NCI-H1092 treated with DMSO at 0.1 percent for 48 hours (cell line): ENCODE measurements at places on chromosomes 6 and 20.

DNA sequence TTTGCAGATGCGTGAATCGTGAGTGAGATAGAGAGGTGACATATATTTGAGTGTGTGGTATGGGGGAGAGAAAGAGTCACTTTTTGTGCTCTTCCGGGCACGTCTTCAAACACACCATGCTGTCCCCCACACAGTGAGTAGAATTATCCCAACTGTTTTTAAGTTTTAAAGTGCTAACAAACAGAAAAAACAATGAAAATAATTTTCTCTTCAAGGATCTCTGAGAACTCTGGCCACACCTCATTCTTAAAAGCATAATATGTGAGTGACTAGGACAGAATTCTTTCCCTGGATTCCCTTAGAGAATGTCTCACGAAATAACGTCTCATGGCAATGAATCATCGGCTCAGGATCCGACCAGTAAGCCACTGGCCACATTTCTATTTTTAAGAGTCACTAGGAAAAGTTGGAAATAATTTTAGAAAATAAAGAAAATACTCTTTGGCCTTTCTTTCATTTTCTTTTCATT is 235.7 kb upstream of the ZNF217 start:
- no peak for DNase-seq

GRCh38 chr20:33653900-33654596 is 8.1 kb upstream of the C20orf144 start:
- DNase-seq, result peak; percentile 55

DNA sequence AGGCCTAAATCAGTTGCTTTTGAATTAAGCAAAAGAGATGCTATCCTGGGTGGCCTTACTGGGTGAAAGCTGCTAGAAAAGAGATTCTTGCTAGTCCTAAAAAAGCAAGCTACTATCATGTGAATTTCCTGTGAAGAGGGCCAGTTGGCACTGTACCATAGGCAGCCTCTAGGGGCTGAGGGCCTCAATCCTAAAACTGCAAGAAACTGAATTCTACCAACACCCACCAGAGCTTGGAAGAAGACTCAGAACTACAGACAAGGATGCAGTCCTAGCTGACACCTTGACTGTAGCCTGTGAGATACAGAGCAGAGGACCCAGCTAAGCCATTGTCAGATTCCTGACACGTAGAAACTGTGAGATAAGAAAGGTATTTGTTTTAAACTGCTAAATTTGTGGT is 24.5 kb downstream of the CLIC5 start:
- no peak for DNase-seq

DNA sequence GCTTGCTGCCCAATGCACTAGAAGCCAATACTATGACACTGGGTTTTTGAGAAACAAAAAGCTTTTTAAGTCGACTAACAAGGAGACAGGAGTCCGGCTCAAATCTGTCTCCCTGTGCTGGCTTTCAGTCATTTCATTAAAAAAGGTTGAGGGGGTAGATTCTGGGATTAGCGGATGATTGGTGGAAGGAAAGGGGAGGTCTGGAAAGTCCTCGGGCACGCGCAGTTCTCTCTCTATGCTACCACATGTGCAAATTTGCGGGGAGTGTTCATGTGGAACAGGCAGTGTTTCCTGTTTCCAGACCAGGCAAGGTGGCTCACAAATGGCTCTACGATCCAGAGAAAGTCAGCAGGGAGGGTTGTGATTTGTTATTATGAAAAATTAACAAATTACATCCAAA is 89.1 kb upstream of the TOX2 start:
- no peak for DNase-seq

DNA sequence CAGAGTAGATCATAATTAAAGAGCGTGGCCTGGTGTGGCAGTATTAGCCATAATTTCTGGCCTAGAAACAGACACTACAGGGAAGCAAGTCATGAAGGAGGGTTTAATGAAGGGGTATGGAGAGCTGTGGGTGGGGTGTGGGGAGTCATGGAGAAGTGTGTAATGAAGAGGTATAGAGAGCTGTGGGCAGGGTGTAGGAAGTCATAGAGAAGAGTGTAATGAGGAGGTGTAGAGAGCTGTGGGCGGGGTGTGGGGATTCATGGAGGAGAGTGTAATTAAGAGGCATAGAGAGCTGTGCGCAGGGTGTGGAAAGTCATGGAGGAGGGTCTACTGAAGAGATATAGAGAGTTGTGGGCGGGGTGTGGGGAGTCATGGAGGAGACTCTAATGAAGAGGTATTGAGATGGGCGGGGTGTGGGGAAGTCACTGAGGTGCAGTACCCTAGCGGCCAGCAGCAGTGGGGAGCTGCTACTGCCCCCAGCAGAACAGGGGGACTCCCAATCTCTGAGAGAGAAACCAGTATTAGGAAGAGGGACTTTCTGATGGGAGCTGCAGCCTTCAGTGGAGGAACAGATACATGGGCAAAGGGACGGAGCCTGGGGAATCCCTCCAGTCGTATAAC is 145.4 kb upstream of the FOXA2 start:
- DNase-seq, result no peak

DNA sequence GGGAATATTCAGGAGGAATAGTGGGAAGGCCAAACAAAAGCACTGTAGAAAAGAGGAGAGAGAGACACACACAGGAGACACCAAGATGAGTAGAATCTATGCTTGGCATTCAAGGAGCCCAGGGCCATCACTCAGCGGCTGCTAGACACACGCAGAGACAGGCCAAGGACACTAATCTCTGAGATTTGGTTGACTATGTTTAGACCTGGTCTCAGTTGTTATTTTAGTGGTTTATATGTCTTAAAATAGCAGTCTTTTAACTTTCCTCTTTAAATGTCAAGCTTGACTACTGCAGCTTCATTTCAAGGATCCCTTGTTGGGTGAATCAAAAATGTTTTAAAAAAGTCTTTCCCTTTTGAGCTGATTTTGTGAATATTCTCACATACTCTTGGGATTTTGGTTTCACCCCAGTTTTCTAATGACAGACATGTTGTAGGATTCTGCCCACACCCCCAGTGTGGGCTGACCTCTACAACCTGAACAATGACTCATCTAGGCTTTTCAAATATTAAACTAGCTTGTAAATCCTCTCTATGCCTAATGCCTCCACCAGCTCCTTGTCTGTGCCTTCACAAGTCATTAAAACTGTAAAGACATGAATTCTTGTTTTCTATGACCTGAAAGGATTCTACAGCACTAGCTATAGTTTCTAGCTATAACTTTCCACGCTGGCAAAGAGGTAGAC is 142.7 kb upstream of the EXOC2 start:
- no peak for DNase-seq

DNA sequence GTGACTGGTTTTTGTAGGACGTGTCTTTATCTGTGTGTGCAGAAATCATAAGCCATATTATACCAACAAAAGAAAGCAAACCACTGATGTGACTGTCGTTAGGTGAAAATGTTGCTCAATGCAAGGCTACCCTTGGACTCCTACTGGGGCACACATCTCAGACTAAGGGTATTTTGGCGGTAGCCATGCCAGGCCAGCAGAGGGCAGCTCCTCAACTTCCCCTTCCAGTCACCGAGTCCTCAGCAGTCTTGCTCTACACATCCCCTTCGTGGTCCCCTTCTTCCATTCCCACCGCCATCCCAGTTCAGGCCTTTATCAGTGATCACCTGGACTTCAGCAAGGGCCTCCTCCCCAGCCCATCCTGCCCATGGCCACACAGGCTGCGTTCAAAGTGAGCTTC is 113.7 kb upstream of the GGTLC1 start:
- no peak for DNase-seq

- DNase-seq, result no peak
Observed at GRCh38 chr20:2408111-2408510, 27.4 kb downstream of the TGM6 start.

DNA sequence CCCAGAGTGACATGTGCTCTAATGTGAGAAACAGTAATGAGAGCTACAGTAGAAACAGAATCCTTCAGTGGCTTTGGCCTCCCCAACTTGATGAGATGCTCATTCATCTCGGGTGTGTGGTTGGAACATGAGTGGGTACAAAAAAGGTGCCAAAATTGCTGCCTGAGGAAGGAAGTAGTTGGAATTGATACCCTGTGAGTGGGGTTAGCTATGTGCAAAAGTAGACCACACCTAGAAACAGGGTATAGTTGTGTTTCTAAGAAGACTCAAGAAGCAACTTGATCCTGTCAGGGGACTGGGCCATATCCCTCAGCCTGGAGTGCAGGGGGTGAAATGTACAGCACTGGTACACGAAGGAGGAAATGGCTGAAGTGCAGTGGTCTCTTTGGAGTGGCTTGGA is 206.4 kb upstream of the SUPT3H start:
- no peak for DNase-seq

DNA sequence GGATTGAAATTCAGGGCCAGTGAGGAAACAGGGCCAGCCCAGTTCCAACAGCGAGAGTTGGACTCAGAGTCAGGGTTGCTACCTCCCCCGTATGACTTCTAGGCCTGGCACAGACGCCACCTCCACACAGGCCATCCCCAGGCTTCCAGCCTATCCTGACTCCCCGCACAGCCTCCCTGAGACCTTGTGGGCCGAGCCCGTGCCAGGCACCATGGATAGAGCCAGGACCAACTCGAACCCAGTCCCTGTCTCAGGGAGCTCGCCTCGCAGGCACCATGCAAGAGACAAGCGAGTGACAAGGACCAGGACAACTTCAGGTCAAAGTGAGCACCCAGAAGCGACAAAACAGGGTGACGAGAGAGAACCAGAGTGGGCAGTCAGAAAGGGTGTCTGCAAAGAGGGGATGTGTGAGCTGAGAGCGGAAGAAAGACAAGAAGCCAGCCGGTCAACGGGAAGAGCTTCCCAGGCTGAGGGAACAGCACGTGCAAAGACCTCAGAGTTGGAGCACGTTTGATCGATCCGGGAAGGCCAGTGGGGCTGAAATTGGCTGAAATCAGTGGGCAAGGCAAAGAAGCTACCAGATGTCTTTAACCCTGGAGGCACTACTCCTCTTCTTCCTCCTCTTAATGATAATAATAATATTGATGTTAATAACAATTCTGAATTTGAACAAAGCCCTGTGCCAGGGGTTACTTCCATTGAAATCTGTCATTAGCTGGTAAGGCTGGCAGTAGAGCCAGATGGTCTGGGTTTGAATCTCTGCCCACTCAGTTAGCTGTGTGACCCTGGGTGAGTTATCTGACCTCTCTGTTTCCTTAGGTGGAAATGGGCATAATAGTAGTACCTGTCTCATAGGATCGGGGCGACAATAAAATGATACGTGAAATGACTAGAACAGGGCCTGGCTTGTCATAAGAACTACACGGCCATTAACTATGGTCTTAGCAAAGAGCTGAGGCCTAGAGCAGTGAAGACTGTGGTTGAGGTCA is 45.0 kb downstream of the KIAA1755 start:
- DNase-seq, result no peak

GRCh38 chr20:1815502-1816085 is 79.6 kb upstream of the SIRPA start:
- no peak for DNase-seq

DNA sequence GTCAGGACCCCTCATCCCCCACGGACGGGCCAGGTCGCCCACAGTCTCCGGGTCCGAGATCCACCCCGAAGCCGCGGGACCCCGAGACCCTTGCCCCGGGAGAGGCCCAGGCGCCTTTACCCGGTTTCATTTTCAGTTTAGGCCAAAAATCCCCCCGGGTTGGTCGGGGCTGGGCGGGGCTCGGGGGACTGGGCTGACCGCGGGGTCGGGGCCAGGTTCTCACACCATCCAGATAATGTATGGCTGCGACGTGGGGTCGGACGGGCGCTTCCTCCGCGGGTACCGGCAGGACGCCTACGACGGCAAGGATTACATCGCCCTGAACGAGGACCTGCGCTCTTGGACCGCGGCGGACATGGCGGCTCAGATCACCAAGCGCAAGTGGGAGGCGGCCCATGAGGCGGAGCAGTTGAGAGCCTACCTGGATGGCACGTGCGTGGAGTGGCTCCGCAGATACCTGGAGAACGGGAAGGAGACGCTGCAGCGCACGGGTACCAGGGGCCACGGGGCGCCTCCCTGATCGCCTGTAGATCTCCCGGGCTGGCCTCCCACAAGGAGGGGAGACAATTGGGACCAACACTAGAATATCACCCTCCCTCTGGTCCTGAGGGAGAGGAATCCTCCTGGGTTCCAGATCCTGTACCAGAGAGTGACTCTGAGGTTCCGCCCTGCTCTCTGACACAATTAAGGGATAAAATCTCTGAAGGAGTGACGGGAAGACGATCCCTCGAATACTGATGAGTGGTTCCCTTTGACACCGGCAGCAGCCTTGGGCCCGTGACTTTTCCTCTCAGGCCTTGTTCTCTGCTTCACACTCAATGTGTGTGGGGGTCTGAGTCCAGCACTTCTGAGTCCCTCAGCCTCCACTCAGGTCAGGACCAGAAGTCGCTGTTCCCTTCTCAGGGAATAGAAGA is 978 bp downstream of the HLA-A start:
- no peak for DNase-seq

DNA sequence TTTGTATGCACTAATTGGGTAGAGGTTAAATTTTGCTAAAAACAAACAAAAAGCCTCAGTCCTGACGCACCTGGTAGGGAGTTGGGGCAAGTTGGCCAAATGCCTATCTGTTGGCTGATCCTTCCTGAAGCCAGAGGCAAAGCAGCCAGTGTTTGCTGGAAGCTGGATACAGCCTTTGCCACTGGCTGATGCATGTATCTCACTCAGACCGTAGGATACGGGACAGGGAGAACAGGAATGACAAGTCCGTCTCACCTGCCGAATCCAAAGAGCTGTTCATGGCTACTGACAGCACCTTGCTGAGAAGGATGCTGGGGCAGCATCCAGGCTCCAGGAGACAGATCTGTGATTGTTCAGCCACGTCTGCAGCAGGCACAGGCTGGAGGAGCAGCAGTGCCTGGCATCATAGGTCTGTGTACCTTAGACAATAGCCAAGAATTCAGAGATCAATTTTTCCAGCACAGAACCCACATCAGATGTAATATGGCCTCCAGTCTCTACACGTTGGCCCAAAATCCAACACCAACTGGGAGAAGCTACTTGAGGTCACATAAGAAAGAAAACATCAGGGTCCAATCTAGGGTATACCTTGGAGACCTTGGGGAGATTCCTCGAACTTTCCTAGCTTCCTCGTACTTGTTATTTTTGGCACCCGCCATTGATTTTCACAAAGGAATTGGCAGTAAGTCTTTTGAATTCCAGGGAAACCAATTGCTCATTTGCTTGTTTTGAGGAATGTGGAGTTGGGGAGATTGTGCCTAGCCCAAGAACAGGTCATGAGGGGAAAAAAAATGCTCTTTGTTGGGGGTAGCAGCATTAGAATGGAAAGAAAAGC is 108.5 kb upstream of the ARMC2 start:
- DNase-seq, result no peak

- no peak for DNase-seq
Observed at GRCh38 chr6:36052097-36052496, 24.5 kb downstream of the MAPK14 start.

DNA sequence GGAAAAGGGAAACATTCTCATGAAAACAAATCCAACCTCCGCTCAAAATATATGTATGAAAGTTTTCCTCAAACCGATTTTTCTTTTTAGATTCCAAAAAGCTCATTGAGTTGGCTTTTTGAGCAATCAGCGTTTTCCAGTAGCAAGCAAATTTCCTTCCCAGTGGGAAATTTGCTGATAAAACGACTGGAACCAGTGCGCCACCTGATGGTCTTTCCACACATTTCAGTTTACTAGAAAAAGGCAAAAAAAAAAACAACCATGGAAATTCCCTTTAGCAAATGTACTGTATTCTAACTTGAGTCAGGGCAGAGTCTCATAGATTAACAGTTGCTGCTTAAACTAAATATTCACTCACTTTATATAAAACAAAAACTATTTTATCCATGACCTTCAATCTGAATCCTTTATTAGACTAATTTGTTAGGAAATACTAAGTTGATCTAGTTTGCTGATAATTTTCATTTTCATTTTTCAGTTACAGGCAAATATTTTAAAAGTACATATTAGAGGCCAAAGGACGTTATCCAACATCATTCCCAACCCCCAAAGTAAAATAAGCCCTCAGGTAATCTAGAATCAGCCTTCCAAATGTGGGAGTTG is 271.5 kb downstream of the FOXA2 start:
- peak; percentile 29 for DNase-seq

GRCh38 chr20:50776122-50776817 is 18.6 kb upstream of the BCAS4 start:
- DNase-seq, result no peak
